ENCODE measurements at places on chromosomes 11 and 22.

- DNase-seq: no peak
Measured at GRCh38 chr22:20422271-20423007, 15.2 kb downstream of the SCARF2 start.

DNA sequence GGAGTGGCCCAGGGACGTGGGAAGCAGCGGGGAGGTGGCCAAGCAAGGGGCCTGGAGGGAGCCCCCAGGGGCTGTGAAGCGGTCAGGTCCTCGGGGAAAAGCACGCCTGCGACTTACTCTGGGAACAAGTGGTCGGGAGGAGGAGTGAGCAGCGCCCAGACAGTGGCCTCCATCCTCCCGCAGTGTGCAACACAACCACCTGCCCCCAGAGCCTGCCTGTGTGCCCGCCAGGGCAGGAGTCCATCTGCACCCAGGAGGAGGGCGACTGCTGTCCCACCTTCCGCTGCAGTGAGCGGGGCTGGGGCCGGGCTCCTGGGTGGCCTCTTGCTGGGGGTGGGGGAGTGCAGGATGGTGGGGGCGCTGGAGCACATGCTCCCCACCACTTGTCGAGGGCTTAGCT is 35.0 kb downstream of the MUC5B start:
- DNase-seq: no peak

GRCh38 chr11:27173545-27173944 is 132.9 kb downstream of the BBOX1 start:
- DNase-seq: no peak

GRCh38 chr11:67053896-67054329 is 2.7 kb upstream of the RHOD start:
- DNase-seq: peak; percentile 84

GRCh38 chr11:14345668-14346067 is 13.3 kb downstream of the RRAS2 start:
- DNase-seq: no peak

DNA sequence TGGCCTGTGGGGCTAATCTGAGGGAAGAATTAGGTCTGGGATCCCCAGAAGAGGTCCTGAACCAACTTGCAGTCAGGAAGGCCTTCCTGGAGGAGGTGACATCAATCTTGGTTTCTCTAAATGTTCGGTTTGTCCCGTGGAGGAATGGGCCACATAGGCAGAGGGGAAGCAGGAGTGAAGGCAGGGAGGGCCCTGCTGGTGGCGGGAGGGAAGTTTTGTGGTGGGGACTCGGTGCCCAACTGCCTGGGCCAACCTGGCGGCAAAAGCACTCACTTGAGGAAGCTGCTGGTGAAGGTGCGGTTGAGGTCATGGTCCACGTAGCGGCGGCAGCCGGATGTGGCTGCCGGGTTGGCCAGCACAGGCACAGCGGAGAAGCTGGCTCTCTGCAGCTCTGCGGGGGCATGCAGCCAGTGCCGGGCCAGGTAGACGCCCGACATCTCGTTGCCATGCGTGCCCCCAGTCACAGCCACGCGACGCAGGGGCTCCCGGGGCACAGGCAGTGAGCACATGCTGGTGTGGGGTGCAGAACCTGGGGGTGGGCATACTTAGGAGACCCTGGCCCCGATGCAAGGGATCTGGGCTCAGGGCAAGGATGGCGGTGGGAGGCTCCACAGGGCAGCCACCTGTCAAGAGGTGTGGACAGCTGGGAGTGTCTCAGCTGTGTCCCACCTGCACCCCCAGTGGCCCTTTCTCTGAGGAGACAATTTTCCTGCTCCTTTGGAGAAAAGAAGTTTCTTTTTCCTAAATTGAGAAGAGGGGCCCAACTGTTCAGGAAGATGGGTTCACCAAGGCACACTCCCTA is 3.8 kb downstream of the ACY3 start:
- DNase-seq: no peak

DNA sequence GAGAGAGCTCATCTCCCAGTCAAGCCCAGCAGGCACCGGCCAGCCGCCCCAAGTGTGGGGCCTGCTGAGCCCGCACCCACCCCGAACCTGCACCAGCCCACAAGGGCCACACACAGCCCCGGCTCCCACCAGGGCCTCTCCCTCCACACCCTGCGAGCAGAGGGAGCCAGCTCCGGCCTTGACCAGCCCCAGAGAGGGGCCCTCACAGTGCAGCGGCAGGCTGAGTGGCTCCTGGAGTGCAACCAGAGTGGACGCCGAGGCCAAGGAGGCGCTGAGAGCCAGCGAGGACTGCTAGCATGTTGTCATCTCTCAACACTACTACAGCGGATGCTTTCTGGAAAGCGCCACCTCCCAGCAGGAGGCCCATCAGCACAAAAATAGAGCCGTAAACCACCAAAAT is 10.9 kb downstream of the DEFB108B start:
- no peak for DNase-seq

- DNase-seq: no peak
Measured at GRCh38 chr11:12999597-12999996, 9.5 kb upstream of the RASSF10 start.

- no peak for DNase-seq
Measured at GRCh38 chr11:32391956-32392553, 43.3 kb downstream of the WT1 start.

GRCh38 chr11:125364121-125364826 is 131.8 kb downstream of the FEZ1 start:
- no peak for DNase-seq

Data from GM10248 (cell line).